Occipital lobe (tissue), 3 donors: ENCODE measurements at places on chromosomes 5 and 9. TPM values are rescaled to one million over a fixed set of nuclear protein-coding genes. Genes with fewer than 3 reads are reported as not detected.

DNA sequence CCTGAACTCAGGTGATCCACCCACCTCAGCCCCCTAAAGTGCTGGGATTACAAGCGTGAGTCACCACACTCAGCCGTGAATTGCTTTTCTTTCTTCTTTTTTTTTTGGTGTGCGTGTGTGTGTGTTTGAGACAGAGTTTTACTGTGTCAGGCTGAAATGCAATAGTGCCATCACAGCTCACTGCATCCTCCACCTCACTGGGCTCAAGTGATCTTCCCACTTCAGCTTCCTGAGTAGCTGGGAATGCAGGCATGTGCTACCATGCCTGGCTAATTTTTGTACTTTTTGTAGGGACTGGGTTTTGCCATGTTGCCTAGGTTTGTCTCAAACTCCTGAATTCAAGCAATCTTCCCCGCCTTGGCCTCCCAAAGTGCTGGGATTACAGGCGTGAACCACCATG, 113.7 kb upstream of the HAPLN1 start:
- no peak for DNase-seq

The ESM1 gene
- 0.47 TPM for total RNA-seq

GRCh38 chr9:132451276-132451675, 41.3 kb downstream of the CFAP77 start:
- DNase-seq, result no peak

The CDH12 gene
- 38.4 TPM for total RNA-seq

The SPINK6 gene
- not detected for total RNA-seq

- DNase-seq, result no peak
These were observed 405.9 kb downstream of the KIAA0825 start for GRCh38 chr5:94212476-94212875.

- DNase-seq, result no peak
These were observed 105.6 kb upstream of the PCA3 start for GRCh38 chr9:76658510-76659231.

GRCh38 chr9:93488244-93488643, 34.9 kb upstream of the FAM120AOS start:
- DNase-seq, result peak; percentile 32

DNA sequence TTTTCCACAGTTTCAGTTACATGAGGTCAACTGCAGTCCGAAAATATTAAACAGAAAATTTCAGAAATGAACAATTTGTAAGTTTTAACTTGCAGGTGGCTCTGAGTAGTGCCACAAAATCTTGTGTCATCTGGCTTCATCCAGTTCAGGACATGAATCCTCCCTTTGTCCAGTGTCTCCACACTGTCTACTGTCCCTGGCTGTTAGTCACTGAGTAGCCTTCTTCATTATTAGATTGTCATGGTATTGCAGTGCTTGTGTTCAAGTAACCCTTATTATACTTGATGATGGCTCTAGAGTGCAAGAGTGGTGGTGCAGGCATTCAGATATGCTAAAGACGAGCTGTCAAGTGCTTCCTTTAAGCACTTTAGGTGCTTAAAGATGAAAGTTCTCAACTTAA, 65.3 kb downstream of the CFAP95 start:
- no peak for DNase-seq

DNA sequence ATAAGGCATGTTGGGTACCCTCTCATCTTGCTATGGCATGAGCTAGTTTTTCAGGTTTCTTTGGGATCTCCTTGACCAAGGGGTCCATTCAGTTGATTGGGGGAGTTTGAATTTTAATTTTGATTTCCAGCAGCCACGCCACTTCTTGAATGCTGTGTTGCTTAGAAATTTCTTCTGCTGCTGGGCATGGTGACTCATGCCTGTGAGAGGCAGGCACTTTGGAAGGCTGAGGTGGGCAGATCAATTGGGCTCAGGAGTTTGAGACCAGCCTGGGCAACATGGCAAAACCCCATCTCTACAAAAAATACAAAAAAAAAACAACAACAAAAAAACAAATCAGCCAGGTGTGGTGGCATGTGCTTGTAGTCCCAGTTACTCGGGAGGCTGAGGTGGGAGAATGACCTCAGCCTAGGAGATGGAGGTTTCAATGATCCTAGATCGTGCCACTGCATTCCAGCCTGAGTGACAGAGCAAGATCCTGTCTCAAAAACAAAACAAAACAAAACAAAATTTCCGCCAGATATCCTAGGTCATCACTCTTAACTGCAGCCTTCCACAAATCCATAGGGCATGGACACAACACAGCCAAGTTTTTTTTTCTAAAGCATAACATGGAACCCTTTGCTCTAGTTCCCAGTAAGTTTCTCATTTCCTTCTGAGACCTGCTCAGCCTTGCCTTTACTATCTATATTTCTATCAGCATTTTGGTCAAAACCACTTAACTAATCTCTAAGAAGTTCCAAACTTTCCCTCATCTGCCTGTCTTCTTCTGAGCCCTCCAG, 17.7 kb downstream of the TMC1 start:
- DNase-seq, result no peak

The SWI5 gene
- total RNA-seq, result 5.5 TPM

The TMEFF1 gene
- 47.6 TPM for total RNA-seq
